H7 (cell line): ENCODE measurements at places on chromosomes 3 and 15.
A peak's percentile ranks its signal among the peaks of the same experiment; 100 is the strongest.

DNA sequence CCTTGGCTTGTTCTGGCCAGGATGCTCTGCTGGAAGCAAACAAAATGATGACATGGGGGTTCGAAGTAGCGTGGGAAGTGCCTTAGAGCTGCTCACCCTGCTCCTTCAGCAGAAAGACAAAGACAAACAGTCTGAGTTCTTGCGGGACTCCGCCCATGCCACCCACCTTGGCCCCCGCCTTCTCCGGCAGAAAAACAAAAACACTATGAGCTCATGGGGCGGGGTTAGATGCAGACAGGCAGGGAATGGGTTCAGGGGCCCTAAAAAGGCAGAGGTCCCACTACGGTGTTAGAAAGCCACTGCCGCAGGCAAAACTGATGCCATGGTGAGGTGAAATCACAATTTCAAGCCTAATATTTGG lies 9.7 kb upstream of the NCKIPSD start:
- DNase-seq, result peak; percentile 92

- no peak for DNase-seq
Observed at GRCh38 chr3:11221818-11222415, 50.3 kb upstream of the ATG7 start.

GRCh38 chr15:40471808-40472150 lies 995 bp downstream of the CHST14 start:
- peak; percentile 82 for DNase-seq

- no peak for DNase-seq
Observed at GRCh38 chr15:39367596-39367995, 213.3 kb upstream of the THBS1 start.

DNA sequence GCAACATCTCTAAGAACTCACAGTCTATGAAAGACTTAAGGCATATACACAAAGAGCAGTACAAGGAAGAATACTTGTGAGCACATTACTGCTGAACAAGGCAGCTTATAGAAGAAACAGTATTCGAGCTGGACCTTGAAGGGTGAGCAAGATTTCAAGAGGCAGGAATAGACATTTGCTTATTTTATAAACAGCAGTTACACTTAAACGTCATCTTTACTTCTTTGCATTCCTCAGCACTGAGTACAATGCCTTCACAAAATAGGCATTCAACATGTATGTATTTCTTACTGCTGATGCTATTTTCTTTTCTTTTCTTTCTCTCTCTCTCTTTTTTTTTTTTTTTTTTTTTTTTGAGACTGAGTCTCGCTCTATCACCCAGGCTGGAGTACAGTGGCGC lies 205.8 kb downstream of the ZIC4 start:
- no peak for DNase-seq

- no peak for DNase-seq
Observed at GRCh38 chr3:7640787-7641186, 779.9 kb downstream of the GRM7 start.

- no peak for DNase-seq
Observed at GRCh38 chr3:17266846-17267245, 382.1 kb downstream of the PLCL2 start.
